ENCODE measurements at places on chromosomes 2 and 18. TPM values are rescaled to one million over a fixed set of nuclear protein-coding genes. Genes with fewer than 3 reads are reported as not detected.

DNA sequence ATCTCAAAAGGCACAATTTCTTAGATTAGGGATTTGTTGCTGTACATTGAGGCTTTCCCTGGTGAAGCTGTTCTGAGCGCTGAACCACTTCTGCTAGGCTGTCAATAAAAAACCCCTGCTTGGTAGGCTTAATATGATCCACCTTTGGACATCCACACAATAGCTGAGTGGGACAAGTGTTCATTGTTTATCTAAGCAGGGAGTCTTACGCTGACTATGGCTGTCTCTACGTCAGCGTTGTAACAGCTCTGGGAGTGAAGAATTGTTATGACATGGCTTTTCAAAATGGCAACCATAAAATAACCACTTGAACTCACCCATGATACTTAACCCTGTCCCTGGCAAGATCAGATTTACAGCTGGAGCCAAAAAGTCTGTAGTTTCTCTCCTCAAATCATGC lies 111.5 kb upstream of the SULT1C3 start:
- H3K27me3 ChIP-seq, result no peaks in the 10 kb centered on the region
- H3K36me3 ChIP-seq, result peaks cover 16% of the 10 kb centered on the region
- H3K4me1 ChIP-seq, result peaks cover 19% of the 10 kb centered on the region
- DNase-seq, result no peak
- H3K27ac ChIP-seq, result no peak overlapping the region

- peak overlapping the region; percentile 77 for H3K4me3 ChIP-seq
- DNase-seq, result no peak
- no peak overlapping the region for H3K27ac ChIP-seq
- H3K27me3 ChIP-seq, result peaks cover 65% of the 10 kb centered on the region
- H3K4me1 ChIP-seq, result peaks cover 14% of the 10 kb centered on the region
Measured at GRCh38 chr2:197805715-197806633, 1.6 kb downstream of the PLCL1 start.

GRCh38 chr2:96344011-96344410 lies 8.4 kb downstream of the NCAPH start:
- H3K27ac ChIP-seq, result no peak overlapping the region
- peaks cover 64% of the 10 kb centered on the region for H3K36me3 ChIP-seq
- no peaks in the 10 kb centered on the region for H3K4me1 ChIP-seq
- H3K27me3 ChIP-seq, result no peaks in the 10 kb centered on the region
- DNase-seq, result no peak
- no peak overlapping the region for H3K4me3 ChIP-seq

Gene DCAF17
- total RNA-seq, result 30.5 TPM

- H3K4me1 ChIP-seq, result 0 out of 2 replicates have a peak, but pooled peaks cover 4% of the 10 kb centered on the region
Measured at GRCh38 chr2:16155366-16155765, 215.0 kb downstream of the MYCN start.

DNA sequence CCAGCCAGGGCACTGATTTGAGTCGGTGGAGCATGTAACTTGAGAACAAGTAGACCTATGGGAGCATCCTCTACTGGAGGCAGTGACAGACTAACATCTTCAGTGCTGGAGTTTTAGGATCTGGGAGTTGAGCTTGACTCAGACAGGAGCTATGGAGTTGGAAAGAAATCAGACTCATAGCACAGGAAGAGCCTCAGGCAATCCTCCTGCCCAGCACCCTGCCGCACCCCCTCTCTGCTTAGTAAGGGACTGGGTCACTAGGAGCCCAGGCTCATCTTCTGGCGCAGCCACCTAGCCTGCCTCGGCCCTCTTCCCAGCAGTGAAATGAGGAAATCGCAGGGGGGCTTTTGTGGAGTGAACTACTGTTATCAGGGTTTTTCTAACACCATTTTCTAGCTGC lies 3.6 kb downstream of the ARID5A start:
- H3K36me3 ChIP-seq, result peaks cover 6% of the 10 kb centered on the region
- no peak overlapping the region for H3K27ac ChIP-seq
- no peak for DNase-seq
- peaks cover 18% of the 10 kb centered on the region for H3K27me3 ChIP-seq

Gene DYNC2LI1
- 7.0 TPM for total RNA-seq

DNA sequence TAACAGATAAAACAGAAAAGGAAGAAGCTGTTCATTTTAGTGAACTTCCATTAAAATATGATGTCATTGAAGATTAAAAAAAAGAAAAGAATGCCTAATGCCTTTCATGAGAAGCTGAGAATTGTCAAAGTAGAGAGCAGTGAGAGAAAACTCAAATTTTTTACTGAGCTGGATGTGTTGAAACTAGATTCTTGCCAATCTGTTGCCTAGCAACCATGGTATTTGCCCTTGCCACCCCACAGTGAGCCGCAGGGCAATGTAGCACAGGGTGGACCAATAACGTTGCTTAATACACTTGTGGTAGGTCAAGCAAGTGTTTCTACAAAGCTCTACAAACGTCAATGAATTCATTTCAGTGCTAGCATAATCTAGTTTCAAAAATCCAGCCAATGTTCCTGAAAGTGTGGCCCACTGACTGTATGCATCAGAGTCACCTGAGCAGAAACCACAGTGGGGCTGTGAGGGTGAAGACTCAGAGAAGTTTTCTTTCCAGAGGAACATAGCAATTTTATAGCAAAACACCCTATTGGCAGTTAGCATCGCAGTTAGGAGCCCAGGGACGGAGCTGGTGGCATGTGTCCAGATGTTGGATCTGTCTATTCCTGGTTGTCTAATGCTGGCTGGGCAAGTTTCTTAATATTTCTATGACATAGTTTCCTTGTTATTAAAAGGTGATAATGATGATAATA lies 132.2 kb downstream of the DOCK10 start:
- peaks cover 2% of the 10 kb centered on the region for H3K36me3 ChIP-seq
- H3K27ac ChIP-seq, result no peak overlapping the region
- H3K4me1 ChIP-seq, result peaks cover 5% of the 10 kb centered on the region
- no peak for DNase-seq
- H3K27me3 ChIP-seq, result no peaks in the 10 kb centered on the region

GRCh38 chr2:47724221-47724981 lies 58.5 kb upstream of the MSH6 start:
- H3K4me3 ChIP-seq, result no peak overlapping the region
- peaks cover 24% of the 10 kb centered on the region for H3K4me1 ChIP-seq

Gene ANO7
- total RNA-seq, result 8.6 TPM

DNA sequence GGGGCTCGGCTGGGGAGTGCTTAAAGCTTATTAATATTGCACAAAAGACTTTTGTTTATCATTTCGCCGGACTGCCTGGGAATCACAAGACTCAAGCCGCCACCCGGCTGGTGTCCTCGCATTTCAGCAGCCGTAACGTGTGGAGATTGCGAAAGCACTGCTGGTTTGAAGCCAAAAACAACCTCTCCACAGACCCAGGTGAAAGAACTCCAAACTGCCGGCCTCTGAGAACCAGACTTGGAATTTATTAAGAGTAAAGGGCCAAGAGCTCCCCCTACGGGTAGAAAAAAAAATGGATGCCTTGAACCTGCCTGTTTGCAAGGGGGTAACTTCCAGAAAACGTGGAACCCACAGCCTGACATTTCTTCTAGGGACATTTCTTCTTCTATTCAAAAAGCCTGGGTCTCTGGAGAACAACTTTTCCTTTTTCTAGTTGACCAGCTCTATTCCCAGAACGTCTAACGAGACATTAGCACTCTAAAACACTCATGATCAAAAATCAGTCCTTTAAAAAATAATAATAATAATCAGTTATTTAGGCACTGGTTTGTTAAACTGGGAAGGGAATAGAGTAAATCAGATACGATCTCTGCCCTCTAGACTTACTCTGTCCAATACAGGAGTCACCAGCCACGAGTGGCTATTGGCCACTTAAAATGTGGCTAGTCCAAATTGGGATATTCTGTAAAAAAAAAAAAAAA lies 216.3 kb downstream of the C1D start:
- no peaks in the 10 kb centered on the region for H3K27me3 ChIP-seq
- peak overlapping the region; percentile 31 for H3K4me3 ChIP-seq
- H3K27ac ChIP-seq, result no peak overlapping the region
- peak; percentile 72 for DNase-seq

Gene NXPH2
- 0.92 TPM for total RNA-seq

Gene FBXO48
- total RNA-seq, result 1.3 TPM

DNA sequence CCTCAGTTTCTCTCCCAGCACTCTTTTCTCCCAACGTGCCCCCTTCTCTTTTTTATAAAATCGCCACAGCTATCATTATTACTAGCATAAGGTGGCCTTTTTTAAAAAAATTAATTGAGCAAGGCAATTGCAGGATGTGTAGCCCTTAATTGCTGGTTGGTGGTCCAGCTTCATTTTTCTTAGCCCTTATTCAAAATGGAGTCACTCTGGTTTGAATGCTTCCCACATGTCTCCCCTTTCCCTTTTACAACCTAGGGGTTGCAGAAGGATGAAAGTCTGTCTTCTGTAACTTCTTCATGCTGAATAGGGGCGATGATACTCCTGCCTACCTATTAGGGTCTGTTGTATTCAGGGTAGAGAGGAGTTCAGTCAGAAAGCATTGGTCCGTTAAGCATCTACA lies 36.6 kb upstream of the PROKR1 start:
- H3K36me3 ChIP-seq, result peaks cover 30% of the 10 kb centered on the region
- no peaks in the 10 kb centered on the region for H3K27me3 ChIP-seq
- no peak for DNase-seq

Gene ABCB11
- total RNA-seq, result 0.02 TPM

DNA sequence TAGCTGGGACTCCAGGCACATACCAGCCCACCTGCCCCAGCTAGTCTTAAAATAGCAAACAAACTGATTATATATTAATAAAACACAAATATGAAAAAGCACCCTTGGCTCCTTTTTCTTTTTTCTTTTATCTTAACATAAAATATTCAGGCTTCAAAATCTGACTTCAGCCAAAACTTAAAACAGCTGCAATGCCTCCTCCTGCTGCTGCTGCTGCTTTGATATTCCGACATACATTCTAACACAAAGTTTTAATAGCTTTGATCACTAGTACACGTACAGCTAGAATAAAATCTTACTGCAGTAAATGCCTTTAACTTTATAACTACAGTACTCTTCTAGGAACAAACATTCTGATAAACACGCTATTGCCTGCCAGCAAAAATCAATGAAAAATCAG lies 71.4 kb upstream of the RNU4ATAC start:
- no peak for DNase-seq
- H3K27ac ChIP-seq, result no peak overlapping the region
- H3K27me3 ChIP-seq, result no peaks in the 10 kb centered on the region
- H3K4me3 ChIP-seq, result no peak overlapping the region
- no peaks in the 10 kb centered on the region for H3K4me1 ChIP-seq
- H3K36me3 ChIP-seq, result peaks cover 22% of the 10 kb centered on the region

GRCh38 chr2:195009202-195009601 lies 647.8 kb upstream of the SLC39A10 start:
- DNase-seq, result no peak
- H3K27ac ChIP-seq, result no peak overlapping the region
- no peak overlapping the region for H3K4me3 ChIP-seq
- no peaks in the 10 kb centered on the region for H3K36me3 ChIP-seq

- DNase-seq, result peak; percentile 4
- H3K36me3 ChIP-seq, result no peaks in the 10 kb centered on the region
- no peaks in the 10 kb centered on the region for H3K27me3 ChIP-seq
- no peak overlapping the region for H3K4me3 ChIP-seq
- no peak overlapping the region for H3K27ac ChIP-seq
Measured at GRCh38 chr2:237896507-237896892, 37.1 kb downstream of the RAMP1 start.

DNA sequence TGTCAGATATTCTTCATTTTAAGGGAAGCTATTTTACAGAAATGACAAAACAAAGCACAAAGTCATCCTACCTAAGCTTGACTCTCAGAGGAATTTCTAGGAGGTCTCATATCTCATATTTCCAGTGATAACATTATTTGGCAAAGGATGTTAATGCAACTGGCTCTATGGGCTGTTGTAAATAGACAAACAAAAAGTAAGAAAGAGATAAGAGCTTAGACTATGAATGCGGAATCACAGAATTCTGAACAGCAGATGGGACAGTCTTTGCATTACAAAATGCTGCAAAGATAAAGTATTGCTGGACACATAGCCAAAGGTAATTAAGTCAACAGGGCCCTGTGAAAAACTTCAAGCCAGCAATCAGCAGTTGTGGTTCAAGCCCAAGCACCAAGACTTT lies 23.9 kb downstream of the PIAS2 start:
- H3K36me3 ChIP-seq, result peaks cover 36% of the 10 kb centered on the region
- H3K4me3 ChIP-seq, result no peak overlapping the region
- H3K4me1 ChIP-seq, result peaks cover 40% of the 10 kb centered on the region
- no peak for DNase-seq

- 0 out of 2 replicates have a peak, but pooled peaks cover 3% of the 10 kb centered on the region for H3K4me1 ChIP-seq
- H3K27me3 ChIP-seq, result no peaks in the 10 kb centered on the region
- no peak overlapping the region for H3K27ac ChIP-seq
- 0 out of 2 replicates have a peak, but pooled peaks cover 2% of the 10 kb centered on the region for H3K36me3 ChIP-seq
Measured at GRCh38 chr18:51953521-51953920, 386.5 kb upstream of the DCC start.

Gene CAPN13
- 2.4 TPM for total RNA-seq

- H3K4me3 ChIP-seq, result no peak overlapping the region
- no peaks in the 10 kb centered on the region for H3K27me3 ChIP-seq
- peaks cover 3% of the 10 kb centered on the region for H3K4me1 ChIP-seq
- H3K36me3 ChIP-seq, result peaks cover 20% of the 10 kb centered on the region
- no peak overlapping the region for H3K27ac ChIP-seq
- DNase-seq, result no peak
Measured at GRCh38 chr2:69210385-69210784, 176.6 kb downstream of the GFPT1 start.

DNA sequence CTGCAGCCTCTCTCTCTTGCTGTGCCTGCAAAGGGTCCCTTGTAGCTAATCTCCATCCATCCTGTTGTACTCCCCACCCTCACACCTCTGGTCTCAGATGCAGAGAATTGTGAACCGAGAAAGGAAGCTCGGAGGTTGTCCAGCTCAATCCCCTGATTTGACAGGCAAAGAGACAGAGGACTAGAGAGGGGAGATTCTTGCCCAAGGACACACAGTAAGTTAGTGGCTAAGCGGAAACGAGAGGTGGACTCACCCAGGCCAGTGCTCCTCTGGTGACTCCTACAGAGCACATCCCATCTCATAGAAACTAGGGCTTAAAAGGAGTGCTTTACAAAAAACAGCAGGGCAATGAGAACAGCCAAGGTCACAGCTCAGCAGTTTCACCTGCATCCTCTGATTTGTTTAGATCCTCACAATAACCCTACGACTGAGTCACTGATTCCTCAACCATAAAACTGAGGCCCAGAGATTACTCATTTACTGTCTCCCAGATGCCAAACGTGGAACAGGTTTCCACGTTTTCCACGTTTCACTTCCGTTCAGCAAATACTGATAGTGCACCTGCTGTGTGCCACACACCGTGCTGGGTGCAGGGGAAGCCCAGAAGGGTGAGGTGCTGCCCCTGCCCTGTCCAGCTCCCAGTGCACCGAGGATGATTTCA lies 22.1 kb downstream of the EHD3 start:
- peaks cover 7% of the 10 kb centered on the region for H3K36me3 ChIP-seq
- 0 out of 2 replicates have a peak overlapping the region, but pooled peaks have one; percentile 36 for H3K27ac ChIP-seq
- no peak overlapping the region for H3K4me3 ChIP-seq
- no peaks in the 10 kb centered on the region for H3K27me3 ChIP-seq
- H3K4me1 ChIP-seq, result peaks cover 40% of the 10 kb centered on the region

Gene LDLRAD4
- 6.2 TPM for total RNA-seq
